NB4 (cell line): ENCODE measurements at places on chromosomes 7 and 10.

DNA sequence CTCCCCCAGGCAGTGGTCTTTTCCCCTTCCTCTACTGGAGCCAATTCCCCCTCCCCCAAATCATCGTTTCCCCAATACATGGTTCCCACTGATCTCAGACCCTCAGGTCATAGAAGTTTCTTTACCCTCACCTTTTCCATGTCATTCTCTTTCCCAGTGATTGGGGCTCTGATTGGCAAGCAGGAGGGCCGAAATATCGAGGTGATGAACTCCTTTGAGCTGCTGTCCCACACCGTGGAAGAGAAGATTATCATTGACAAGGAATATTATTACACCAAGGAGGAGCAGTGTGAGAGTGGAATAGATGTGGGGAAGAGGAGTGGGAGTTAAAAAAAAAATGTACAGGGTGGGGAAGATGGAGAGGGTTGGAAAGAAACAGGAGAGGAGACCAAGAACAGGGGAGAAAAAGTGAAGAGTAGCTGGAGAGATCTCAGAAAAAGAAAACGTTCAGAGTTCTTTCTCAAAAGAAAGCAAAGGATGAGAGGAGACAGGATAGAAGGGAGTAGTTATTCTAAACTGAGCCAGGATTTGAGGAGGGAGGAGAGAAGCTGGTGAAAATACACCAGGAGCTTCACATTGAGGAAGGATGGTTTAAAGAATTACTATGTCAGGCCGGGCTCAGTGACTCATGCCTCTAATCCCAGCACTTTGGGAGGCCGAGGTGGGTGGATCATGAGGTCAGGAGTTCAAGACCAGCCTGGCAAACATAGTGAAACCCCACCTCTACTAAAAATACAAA, 858 bp downstream of the COPS6 start:
- no peak for DNase-seq

- peak; percentile 33 for DNase-seq
Observed at GRCh38 chr7:44067064-44067951, 1.9 kb upstream of the PGAM2 start.

- no peak for DNase-seq
Observed at GRCh38 chr7:30905078-30906012, 6.3 kb upstream of the AQP1 start.

- DNase-seq: no peak
Observed at GRCh38 chr10:91002656-91003055, 81.8 kb upstream of the ANKRD1 start.
